ENCODE measurements at places on chromosomes 4 and X.

GRCh38 chr4:89171176-89171805 lies 60.0 kb downstream of the TIGD2 start:
- DNase-seq: no peak

DNA sequence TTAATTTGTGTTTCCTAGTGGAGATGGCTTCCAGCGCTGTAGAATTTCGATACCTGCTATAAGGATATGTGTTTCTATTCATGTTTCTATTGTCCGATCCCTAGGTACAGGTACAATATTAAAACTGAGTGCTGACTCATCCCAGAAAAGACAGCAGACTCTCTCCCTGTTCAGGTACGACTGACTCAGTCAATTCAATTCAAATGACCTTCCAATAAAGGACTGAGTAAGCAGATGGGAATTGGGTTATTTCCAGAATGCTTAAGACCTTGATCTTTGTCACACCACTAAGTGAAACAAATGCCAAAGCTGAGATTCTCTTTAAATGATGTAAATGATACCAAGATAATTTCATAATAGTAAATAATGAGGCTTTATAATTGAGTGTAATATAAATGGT lies 1596.9 kb downstream of the RPA4 start:
- DNase-seq: no peak

GRCh38 chr4:29560452-29560851 lies 1159.7 kb upstream of the PCDH7 start:
- peak; percentile 42 for DNase-seq

DNA sequence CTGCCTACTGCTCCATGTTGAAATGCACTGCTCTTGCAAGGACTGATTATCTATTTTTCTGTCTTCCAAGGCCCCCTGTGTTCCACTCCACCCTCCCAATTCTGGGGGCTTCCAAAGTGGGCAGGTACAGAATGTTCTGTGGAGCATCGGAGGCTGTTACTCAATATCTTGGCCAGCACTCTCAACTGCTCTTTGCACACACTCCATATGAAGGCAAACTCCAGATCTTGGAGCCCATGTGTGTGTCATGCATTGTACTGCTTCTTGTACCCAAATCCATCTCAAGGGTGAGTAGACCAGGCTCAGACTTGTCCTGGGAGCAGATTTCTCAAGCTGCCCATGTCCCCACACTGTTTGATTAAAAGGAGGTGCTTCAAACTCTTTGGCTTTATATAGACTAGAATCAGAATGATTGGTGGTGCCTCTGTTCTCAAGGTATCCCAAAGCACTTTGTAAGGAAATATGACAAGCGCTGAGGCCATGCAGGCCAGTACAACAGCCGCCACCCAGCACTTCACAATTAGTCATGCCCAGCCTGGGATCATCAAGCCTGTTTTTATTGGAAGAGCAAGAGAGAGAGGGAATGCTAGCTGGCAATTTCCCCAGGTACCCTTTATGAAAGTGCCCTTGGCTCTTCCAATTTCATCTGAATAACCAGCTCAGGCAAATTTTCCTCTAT lies 44.3 kb downstream of the AR start:
- DNase-seq: no peak

- no peak for DNase-seq
Measured at GRCh38 chr4:74670583-74670982, 123.7 kb downstream of the BTC start.

- peak; percentile 58 for DNase-seq
Measured at GRCh38 chr4:119118397-119118796, 17.2 kb upstream of the MYOZ2 start.

GRCh38 chrX:13212191-13212651 lies 107.6 kb downstream of the ATXN3L start:
- peak; percentile 3 for DNase-seq

DNA sequence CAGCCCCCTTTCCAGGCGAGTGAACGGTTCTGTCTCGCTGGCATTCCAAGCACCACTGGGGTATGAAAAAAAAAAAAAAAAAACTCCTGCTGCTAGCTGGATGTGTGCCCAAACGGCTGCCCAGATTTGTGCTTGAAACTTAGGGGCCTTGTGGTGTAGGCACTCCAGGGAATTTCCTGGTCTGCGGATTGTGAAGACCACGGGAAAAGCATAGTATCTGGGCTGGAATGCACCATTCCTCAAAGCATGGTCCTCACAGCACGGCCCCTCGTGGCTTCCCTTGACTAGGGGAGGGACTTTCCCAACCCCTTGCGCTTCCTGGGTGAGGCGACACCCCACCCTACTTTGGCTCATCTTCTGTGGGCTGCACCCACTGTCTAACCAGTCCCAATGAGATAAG lies 516.8 kb upstream of the FAM241A start:
- no peak for DNase-seq

GRCh38 chr4:24668956-24669355 lies 84.6 kb upstream of the DHX15 start:
- no peak for DNase-seq

DNA sequence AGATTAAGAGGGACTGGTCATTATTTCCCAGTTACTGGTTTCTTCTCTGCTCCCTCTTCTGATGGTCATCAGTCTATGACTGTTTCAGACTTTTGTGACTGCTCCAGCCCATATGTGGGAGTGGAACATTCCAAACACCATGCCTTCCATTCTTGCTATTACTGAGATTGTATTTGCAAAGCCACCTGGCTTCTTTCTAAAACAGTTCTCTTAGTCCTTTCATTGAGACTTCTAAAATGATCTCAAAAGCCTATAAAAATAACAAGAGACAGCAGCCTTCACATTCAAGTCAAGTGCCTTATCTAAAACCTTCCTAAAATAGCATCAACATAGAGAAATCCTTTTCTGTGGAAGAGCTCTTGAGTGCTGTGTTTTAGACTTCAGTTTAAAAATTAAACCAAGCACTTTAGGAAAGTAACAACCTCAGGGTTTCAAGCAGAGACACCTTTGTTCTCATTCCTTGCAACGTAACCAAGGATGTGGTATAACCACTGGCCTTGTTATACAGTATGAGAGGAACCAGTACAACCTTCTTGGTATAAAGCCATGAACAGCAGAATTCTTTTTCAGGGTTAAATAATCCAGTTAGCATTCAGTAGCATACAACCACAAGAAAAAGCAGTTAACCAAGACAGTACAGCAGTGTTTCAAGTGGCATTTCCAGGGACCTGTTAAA lies 97.1 kb downstream of the NFKB1 start:
- no peak for DNase-seq

GRCh38 chrX:39728025-39728424 lies 369.7 kb downstream of the BCOR start:
- DNase-seq: no peak

DNA sequence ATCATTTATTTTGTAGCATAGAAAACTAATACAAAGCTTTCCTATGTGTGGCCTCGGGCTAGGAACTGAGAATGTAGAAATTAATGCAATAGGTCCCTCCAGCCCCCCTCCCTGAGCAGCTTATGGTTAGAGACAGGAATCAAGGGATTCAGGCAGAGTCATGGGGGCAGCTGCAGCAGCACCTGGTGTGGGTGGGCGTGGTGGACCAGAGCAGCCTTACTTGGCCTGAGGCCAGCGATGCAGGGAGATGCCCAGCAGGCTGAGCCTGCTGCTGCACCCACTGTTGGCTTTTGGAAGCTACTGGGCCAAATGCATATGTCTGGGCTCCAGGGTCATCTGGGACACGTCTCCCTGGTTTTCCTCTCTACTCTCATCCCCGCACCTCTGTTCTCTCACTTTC lies 74.0 kb downstream of the STK32B start:
- DNase-seq: no peak

GRCh38 chr4:36310793-36311192 lies 29.4 kb downstream of the DTHD1 start:
- peak; percentile 80 for DNase-seq

- no peak for DNase-seq
Measured at GRCh38 chr4:104501290-104501689, 6.6 kb upstream of the CXXC4 start.

DNA sequence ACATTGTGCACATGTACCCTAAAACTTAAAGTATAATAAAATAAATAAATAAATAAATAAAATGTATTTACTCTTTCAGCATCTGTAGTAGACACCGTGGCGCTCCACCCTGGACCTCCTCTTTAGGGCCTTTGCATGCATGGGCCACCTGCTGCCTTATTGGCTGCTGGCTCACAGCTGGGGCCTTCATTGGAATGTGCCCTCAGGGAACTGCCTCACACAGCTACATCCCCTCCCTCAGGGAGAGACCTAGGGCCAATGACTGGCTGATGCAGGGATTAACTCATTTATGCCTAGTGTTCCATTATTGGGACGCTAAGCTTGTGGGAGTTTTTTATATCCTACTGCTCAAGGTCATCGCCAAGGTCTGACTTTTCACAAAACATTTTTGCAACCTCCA lies 302.9 kb upstream of the FTHL17 start:
- no peak for DNase-seq

- DNase-seq: no peak
Measured at GRCh38 chr4:134585972-134586371, 384.4 kb upstream of the PABPC4L start.

GRCh38 chr4:177119021-177119471 lies 190.6 kb upstream of the NEIL3 start:
- no peak for DNase-seq

DNA sequence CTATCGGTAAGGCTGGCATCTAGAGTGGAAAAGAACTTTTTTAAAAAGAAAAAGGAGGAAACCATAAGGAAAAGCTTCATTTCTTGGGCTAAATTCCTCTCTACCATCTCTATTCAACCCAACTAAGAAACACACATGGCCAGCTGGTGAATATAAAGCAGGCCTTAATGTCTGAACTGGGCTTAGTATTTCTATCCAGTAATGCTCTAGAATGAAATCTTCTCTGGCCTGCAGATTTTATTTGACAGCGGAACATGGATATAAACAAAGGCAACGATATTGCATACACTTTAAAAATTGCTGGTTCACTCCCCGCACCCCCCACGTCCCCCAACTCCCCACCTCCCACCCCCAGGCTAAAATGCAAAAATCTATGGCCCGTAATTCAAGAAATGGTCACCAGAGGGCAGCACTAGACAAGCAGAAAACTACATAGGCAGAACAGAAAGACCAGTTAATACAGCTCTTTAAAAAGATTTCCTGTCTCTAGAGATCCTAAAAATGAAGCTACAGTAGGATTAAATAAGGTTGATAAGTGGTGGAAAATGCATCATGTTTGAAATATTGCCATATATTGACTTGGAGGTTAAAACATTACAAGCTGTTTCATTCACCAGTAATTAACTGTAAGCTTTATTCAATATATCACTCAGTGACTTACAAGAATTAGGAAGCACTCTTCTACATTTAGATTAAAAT lies 155.2 kb upstream of the GALNT7 start:
- DNase-seq: peak; percentile 85

- no peak for DNase-seq
Measured at GRCh38 chr4:113880240-113881028, 99.0 kb downstream of the ARSJ start.

DNA sequence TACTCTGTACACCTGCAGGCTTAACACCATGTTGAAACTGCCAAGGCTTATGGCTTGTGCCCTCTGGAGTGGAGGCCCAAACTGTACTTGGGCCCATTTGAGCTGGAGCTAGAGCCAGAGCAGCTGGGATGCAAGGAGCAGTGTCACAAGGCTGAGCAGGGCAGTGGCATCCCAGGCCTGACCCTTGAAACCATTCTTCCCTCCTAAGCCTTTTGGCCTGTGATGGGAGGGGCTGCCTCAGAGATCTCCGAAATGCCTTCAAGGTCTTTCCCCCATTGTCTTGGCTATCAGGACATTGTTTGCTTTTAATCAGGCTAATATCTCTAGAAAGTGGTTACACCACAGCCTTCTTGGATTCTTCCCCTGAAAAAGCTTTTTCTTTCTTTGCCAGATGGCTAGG lies 10.9 kb upstream of the PNMA5 start:
- DNase-seq: no peak

- DNase-seq: no peak
Measured at GRCh38 chr4:8247047-8247930, 22.3 kb upstream of the HTRA3 start.

GRCh38 chrX:13808293-13808692 lies 8.6 kb downstream of the GPM6B start:
- DNase-seq: no peak

DNA sequence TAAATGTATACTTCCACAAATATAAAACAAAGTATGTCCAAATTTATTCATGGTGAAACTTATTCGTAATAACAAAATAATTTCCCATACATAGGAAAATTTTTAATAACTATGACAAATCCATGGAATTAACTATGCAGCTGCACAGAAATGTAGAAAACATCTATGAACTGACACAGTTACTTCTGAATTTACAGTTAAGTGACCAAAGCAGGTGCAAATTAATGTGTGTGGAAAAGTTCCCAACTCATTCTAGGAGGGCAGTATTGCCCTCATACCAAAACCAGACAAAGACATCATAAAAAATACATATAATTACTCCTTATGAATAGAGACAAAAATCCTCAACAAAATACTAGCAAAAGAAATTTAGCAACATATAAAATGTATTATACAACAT lies 12.5 kb downstream of the LDOC1 start:
- no peak for DNase-seq

- peak; percentile 6 for DNase-seq
Measured at GRCh38 chr4:34720571-34720970, 1523.7 kb downstream of the ARAP2 start.

DNA sequence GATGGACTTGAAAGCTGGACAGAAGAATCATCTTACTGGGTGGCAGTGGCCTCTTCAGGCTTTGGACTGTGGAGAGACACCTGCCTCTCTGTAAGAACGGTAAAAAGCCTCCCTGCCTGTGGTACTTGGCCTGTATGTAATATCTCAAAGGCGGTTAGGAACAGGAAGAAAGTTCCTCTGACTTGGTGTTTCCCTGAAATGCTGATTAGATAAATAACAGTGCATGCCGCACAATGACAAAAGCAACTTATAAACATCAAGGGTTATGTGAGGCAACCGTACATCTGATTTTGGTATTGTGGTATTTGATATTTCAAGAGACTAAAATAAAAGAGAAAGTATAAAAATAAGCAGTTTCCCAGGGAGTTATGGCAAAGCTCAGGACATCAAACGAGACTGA lies 92.4 kb upstream of the SORBS2 start:
- peak; percentile 17 for DNase-seq

DNA sequence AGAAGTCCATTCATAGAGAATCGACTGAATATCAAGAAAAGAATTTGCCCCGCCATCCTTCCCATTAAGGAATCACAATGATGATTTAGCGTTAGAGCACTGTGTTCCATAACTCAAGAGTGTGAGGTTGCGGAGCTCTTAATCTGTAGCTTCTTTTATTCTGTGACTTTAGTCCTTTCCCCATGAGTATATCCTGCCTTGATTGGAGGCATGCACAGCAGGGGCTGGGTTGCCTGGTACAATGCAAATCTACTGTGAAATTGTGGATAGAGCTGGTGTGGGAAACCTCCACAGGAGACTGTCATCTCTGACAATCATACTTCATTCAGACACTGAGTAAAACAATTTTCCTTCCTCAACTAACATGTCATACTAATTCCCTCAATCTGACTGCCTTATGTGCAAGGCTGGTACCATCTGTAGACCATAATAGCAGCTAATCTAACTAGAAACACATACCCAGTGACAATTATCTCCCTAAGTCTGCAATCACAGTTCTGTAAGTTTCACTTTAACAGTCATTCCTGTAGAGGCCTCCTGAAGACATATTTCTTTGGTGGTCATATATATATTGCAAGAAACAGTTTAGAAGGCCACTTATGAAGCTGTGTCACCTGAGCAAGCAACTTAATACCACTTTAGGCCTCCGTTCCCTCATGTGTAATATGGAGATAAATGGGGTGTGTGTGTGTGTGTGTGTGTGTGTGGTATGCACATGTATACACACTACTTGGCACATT lies 355.2 kb upstream of the FAM241A start:
- no peak for DNase-seq

GRCh38 chrX:134258202-134258601 lies 21.2 kb downstream of the CCDC160 start:
- DNase-seq: no peak

Measured in common myeloid progenitor, CD34-positive (primary cell).